AG10803 (cell line): ENCODE measurements at places on chromosomes 5 and 9.
A peak's percentile ranks its signal among the peaks of the same experiment; 100 is the strongest.

GRCh38 chr5:51960617-51961121 is 577.4 kb downstream of the ISL1 start:
- no peak for DNase-seq

GRCh38 chr9:70901013-70901412 is 220.4 kb downstream of the TRPM3 start:
- no peak for DNase-seq

DNA sequence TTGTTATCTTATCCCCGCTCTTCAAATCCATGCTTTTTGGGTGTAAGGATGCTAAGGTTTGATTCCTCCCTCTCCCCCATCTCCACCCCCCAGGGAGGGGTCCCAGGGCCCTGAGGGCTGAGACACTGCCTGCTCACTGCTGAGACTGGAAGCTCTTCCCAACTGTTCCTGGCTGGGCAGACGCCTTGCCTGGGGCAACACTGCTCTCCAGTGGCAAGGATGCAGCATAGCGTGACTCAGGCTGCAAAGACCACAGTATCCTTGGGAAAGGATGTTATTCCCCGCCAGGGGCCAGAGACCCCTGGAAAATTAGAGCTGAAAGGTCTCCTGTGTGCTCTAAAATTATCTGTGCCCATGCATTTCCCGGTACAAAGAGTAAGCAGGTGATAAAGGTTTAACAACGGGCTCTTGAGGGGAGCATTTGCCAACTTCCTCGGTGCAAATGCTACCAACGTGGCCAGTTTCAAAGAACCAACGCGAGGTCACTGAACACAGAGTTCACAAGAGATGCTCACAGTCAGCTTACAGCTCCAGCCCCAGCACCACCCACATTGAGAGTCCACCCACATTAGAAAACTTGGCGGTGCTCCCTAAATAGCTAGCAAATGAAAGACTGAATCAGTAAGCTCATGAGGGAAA is 271.9 kb downstream of the NSG2 start:
- DNase-seq = peak; percentile 40

DNA sequence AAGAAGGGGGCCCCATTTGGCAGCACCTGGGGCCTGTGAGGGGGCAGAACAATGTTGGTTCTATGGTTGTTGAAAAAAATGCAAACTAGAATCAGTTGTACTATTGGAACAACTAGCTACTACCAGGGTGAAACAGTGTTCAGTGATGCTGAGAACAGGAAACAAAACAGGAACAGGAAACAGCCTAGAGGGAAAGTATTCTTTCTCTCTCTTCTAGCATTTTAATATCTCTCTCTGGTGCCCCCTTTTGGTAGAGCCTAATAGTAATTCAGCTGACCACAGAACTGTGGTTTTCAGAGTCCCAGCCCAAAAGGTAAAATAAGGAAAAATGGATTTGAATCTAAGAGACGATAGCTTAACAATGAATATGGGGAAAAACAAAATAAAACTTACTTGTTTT is 138.0 kb upstream of the KCNN2 start:
- DNase-seq = peak; percentile 0

- DNase-seq = no peak
Measured at GRCh38 chr5:2802693-2803365, 51.4 kb upstream of the IRX2 start.

- DNase-seq = peak; percentile 59
Measured at GRCh38 chr9:5549658-5550650, 39.6 kb downstream of the PDCD1LG2 start.

- DNase-seq = no peak
Measured at GRCh38 chr5:161022151-161022550, 170.1 kb upstream of the ATP10B start.

DNA sequence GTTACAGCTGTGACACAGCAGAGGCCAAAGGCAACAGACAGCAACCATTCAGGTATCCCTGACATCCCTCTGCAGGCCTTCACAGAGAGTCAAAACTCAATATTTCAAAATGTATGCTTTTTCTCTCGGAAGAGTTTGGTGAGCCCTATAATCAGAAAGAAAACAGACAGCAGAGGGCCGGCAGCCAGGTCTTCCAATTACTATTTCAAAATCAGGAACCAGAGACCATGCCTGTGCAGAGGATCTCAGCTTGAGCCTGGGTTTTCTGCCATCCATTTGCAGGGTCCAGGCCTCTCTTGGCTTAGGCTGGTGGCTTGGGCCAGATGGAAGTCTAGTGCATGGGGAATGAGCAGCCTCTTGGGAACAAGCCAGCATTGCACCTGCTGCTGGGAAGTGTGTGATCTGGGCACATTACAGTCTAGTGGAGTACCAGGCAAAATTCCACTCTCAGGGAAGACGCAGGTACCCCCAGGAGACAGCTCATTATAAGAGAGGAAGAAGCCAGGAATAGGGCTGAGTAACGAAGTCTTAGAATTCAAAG is 231.3 kb downstream of the ENC1 start:
- DNase-seq = no peak

GRCh38 chr9:110880189-110880588 is 158.1 kb downstream of the LPAR1 start:
- peak; percentile 92 for DNase-seq

- no peak for DNase-seq
Measured at GRCh38 chr9:36764364-36765076, 191.8 kb downstream of the MELK start.

GRCh38 chr9:130931508-130932254 is 7.4 kb downstream of the FIBCD1 start:
- no peak for DNase-seq

DNA sequence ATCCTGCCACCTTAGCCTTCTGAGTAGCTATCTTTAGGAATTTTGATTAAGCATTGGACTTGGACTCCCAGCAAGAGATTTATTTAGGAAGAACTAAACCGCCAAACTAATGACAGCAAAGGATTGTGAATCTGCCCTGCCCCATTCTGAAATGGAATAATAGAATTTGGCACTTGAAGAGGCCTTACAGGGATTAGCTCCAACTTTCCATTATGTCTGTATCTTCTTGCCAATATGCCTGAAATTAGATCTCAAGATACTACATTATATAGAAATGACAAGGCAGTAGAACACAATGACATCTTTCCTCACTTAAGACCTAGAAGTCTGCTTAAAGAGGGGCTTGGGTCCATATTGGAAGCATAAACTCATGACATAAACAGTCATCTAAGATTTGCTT is 77.0 kb upstream of the DPYSL3 start:
- DNase-seq = no peak

DNA sequence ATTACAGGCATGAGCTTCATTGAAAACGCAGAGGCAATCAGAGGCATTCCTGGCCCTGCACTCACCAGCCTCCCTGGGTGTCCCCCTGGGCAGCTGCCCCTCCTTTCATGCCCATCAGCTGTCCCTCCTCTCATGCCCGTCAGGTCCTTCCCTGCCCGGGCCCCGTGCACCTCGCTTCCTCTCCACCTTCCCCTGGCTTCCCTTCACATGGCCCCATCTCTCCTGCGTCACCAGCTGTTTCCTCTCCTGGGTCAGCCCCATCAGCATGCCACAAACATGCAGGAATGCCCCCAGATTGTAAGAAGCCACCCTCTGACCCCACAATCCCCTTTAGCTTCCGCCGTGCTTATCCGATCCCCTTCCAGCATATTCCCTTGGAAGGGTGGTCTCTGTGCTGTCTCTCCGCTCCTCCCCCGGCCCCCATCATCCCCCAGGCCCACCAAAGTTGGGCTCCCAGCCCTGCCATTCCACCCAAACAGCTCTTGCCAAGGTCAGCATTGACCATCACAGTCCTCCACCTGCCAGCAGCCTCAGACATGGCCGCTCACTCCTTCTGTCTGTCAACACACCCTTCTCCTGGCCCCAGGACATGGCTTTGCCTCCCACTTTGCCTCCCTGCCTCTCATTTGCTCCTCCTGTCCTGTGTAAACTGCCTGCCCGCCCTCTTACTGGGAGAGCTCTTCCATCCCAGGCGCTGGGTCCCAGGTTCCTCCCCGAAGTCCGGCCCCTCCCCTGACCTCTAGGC is 98.6 kb upstream of the IER5L start:
- no peak for DNase-seq

DNA sequence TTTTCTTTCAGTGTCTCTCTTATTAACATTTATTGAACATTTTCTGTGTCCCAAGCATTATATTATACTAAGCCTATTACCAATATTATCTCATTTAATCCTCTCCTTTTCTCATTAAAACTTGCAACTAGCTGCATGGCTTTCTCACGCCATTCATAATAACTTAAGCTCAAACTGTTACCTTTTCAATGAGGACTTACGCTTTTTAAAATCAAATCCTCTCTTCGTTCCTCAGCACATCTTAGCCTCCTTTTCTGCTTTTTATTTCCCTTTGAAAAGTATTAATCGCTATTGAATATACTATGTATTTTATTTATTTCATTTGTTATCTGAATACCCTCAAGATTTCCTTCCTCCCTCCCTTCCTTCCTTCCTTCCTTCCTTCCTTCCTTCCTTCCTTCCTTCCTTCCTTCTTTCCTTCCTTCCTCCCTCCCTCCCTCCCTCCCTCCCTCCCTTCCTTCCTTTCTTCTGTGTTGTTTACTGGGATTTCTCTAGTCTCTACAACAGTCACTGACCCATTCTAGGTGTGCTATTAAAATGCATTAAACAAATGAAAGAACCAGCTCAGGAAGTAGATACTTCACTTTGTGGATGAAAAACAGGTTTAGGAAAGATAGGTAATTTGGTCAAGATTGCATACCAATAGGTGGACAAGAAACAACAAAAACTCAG is 294.1 kb upstream of the TUT7 start:
- no peak for DNase-seq

- DNase-seq = no peak
Measured at GRCh38 chr5:22708770-22709328, 144.3 kb downstream of the CDH12 start.

- no peak for DNase-seq
Measured at GRCh38 chr9:127722055-127722745, 6.3 kb downstream of the TTC16 start.

GRCh38 chr9:38276771-38277439 is 115.6 kb upstream of the ALDH1B1 start:
- DNase-seq = no peak

DNA sequence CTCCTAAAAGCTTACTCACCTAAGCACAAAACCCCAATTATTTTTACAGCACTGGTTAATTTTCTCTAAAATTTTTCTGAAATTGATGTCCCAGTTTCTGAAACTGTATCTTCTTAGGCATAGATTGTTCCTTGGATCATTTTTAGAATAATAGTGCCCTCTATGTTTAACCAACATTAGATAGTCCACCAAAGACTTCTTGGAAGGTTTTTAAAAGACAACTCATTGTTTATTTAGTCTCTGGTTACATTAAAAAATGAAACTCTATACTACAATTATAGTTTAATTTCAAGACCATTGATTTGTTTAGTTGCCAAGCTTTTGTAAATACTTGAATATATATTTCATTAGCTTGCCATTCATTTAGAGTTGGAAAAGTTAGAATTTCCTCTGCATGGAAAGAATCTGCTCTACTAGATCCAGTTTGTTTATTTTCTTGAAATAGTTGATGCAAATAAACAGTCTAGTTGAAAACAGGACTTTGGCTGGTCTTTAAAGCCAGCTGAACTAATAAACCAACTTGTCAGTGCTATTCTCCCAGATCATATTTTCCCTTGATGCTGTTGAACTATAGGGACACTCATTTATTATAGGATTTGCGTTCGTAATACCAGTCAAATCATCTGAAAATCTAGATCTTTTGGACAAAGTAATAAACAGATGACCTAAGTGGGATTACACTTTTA is 990.5 kb downstream of the TLE1 start:
- no peak for DNase-seq

GRCh38 chr9:71756753-71757152 is 11.6 kb downstream of the CEMIP2 start:
- no peak for DNase-seq

- DNase-seq = no peak
Measured at GRCh38 chr9:124197177-124198095, 60.3 kb upstream of the NEK6 start.

- DNase-seq = no peak
Measured at GRCh38 chr9:20990867-20991266, 40.6 kb downstream of the HACD4 start.

DNA sequence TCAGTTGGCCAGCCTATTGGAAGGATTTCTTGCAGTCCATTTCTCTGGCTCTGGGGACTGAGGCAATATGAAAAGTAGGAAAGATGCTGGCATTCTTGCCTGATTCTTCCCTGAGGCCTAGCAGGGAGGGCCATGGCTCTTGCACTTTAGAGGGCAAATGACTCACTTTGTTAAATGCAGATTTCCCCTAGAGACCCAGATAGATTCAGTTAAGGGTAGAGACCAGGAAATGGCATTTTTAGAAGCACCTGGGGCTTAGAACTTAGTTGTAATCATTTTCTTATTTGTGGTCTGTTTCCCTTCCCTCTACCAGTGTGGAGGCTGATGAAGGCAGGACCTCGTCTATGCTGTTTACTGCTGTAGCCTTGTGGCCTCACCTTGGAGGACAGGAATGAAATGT is 112.8 kb upstream of the NR3C1 start:
- no peak for DNase-seq

GRCh38 chr9:136021872-136022681 is 60.9 kb upstream of the UBAC1 start:
- DNase-seq = no peak

GRCh38 chr9:91048749-91049148 is 247.1 kb downstream of the SYK start:
- DNase-seq = no peak

- DNase-seq = no peak
Measured at GRCh38 chr5:464843-465590, 22.0 kb downstream of the EXOC3 start.

DNA sequence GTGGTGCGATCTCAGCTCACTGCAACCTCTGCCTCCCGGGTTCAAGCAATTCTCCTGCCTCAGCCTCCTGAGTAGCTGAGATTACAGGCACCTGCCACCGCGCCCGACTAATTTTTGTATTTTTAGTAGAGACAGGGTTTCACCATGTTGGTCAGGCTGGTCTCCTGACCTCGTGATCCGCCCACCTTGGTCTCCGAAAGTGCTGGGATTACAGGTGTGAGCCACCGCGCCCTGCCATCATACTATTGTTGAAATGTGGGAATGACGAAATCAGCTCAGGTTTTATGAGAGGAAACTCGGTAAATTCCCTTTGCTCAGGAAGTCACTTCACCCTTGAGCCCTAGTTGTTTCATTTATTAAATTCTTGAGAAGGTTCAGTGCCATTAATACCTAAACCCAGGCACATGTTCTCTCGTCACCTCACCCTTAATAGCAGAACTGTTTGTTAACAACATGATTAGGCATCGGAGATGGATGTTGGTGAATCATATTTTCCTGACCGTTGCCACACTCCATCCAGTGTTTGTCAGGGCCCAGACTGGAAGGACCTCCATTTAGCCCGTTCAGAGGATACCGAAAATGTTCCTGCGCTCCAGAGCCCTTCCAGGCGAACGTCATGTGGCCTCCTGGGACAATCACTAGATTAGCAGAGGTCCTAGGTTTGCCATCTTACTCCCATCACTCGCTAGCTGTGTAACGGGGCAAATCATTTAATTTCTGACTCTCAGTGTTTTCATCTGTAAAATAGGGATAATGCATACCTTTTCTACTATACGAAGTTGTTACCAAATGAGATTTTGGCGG is 20.0 kb upstream of the CREBRF start:
- DNase-seq = no peak

DNA sequence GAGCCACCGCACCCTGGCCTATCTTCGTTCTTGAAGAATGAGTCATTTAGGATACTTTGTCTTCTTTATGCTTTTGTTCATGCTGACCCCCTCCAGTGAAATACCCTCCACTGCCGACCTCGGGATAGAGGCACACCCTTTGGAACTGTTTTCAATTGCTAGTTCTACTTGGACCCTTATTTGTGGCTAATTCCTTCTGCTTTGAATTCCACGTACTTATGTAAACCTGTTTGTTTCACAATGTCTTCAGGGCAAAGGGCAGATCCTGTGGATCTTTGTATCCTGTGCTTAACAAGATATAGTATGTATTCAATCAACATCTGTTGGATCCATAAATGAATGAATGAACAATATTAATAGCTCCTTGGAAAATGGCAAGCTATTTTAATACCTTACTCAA is 19.6 kb upstream of the AOPEP start:
- DNase-seq = no peak
